ENCODE measurements at places on chromosomes 5 and 9. TPM values are rescaled to one million over a fixed set of nuclear protein-coding genes. Genes with fewer than 3 reads are reported as not detected.

The SLC36A3 gene
- total RNA-seq = not detected

The ASPN gene
- not detected for total RNA-seq

The ANKRD31 gene
- total RNA-seq = 0.66 TPM

The GMCL2 gene
- not detected for total RNA-seq

The PTPA gene
- total RNA-seq = 88.0 TPM

The C1QTNF2 gene
- not detected for total RNA-seq

The FOXI1 gene
- total RNA-seq = not detected

Measured in activated CD4-positive, alpha-beta T cell treated with anti-CD3 and anti-CD28 coated beads for 36 hours (primary cell).